Heart left ventricle (tissue), 16 donors: ENCODE measurements at places on chromosomes 3 and 15. TPM values are rescaled to one million over a fixed set of nuclear protein-coding genes. Genes with fewer than 3 reads are reported as not detected.

GRCh38 chr15:77858792-77859490, 218.6 kb downstream of the TBC1D2B start:
- no peak for DNase-seq

- no peak for DNase-seq
These were observed 289.7 kb upstream of the TPRG1 start for GRCh38 chr3:188881954-188882641.

DNA sequence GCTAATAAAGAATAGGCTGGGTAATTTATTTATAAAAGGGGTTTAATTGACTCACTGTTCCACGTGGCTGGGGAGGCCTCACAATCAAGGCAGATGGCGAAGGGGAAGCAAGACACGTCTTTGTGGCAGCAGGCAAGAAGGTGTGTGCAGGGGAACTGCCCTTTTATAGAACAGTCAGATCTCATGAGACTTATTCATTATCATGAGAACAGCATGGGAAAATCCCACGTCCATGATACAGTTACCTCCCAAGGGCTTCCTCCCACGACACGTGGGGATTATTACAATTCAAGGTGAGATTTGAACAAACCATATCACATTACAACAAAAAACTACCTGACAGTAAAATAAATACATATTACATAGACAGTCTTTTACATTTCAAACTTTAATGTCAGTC, 414.9 kb downstream of the NAALADL2 start:
- DNase-seq = no peak

- no peak for DNase-seq
These were observed 17.3 kb upstream of the IL12A start for GRCh38 chr3:159971311-159971710.

GRCh38 chr3:14422016-14422963, 19.9 kb downstream of the SLC6A6 start:
- DNase-seq = no peak

- DNase-seq = no peak
These were observed 3.3 kb upstream of the CNTN3 start for GRCh38 chr3:74617776-74618175.

- no peak for DNase-seq
These were observed 10.5 kb downstream of the MYRIP start for GRCh38 chr3:39819899-39820298.

- no peak for DNase-seq
These were observed 9.8 kb upstream of the TXNRD3 start for GRCh38 chr3:126664591-126665214.

GRCh38 chr15:39362821-39363561, 217.9 kb upstream of the THBS1 start:
- DNase-seq = no peak

- DNase-seq = no peak
These were observed 72.1 kb upstream of the RARB start for GRCh38 chr3:25355998-25356397.

GRCh38 chr3:27888562-27888961, 166.4 kb upstream of the EOMES start:
- DNase-seq = no peak

DNA sequence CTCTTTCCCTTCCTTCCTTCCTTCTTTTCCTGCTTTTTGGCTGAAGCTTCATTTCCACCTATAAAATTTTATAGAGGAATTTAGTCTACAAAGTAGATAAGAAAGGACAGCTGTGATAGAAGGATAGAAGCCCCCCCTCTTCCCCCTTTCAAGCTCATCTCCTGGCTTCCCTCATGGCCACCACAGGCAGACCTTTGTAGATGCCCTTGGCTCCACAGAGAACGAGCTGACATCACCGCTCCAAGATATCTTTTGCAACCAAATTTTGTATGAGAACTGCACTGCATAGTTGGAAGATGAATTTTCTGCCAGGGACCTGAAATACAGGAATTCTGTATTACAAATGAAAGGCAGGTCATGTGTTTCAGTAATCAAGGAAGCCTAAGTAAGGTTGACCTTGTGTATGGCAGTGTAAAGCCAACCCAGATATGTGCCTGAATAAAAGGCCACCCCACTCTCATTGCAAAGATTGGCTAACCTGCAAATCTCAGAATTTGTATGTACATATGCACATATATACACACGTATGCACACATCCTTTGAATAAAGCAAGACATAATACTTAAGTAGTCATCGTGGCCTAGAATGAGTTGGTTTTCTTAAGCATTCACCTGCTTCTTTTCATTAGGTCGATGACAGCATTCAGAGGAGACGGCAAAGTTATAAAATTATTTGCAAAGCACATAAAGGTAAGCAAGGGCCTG, 57.1 kb upstream of the FILIP1L start:
- no peak for DNase-seq

GRCh38 chr15:47727676-47728075, 10.4 kb downstream of the SEMA6D start:
- DNase-seq = no peak

GRCh38 chr3:4645468-4645867, 152.3 kb downstream of the ITPR1 start:
- DNase-seq = no peak

GRCh38 chr3:8764528-8764927, 4.9 kb downstream of the OXTR start:
- no peak for DNase-seq

GRCh38 chr15:38860253-38860652, 295.6 kb upstream of the RASGRP1 start:
- no peak for DNase-seq

GRCh38 chr3:183583331-183584245, 28.1 kb upstream of the KLHL6 start:
- no peak for DNase-seq

- DNase-seq = no peak
These were observed 92.4 kb upstream of the WNT5A start for GRCh38 chr3:55579496-55579895.

DNA sequence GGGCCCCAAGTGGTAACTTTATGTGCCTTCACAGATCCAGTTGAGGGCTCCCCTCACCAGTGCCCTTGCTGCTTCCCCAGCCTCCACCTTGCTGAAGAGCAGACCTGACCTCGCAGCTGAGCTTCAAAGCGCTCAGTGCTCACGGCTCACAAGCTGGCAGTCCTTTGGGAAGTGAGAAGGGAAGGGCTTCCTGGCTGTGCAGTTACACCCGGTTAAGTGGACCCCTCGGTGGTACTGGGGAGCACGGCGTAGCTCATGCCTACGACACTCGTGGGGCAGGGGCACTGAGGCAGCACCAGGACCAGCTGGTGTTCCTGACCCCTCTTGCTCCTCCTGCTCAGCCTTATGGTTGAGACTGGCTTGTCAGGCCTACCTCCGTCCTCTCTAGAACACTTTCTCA, 629.0 kb upstream of the TBL1XR1 start:
- no peak for DNase-seq

GRCh38 chr3:171193693-171194092, 167.2 kb upstream of the SLC2A2 start:
- no peak for DNase-seq

DNA sequence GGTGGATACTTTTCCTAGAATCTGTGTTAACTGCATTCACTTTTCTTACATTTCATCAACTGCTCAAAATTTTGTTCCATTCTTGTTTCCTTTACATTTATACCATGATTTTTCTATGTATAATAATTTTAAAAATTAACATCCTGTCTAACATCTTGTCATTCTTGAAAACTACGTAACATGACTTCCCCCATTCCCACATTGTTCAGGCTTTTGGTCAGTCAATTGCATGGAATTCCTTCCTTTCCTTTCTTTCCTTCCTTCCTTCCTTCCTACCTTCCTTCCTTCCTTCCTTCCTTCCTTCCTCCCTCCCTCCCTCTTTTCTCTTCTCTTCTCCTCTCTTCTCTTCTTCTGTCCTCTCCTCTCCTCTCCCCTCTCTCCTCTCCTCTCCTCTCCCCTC, 220.7 kb upstream of the TP63 start:
- DNase-seq = no peak

GRCh38 chr3:12983319-12983718, 89.9 kb downstream of the IQSEC1 start:
- no peak for DNase-seq

- DNase-seq = no peak
These were observed 434.0 kb downstream of the EPHB1 start for GRCh38 chr3:135229018-135229495.

DNA sequence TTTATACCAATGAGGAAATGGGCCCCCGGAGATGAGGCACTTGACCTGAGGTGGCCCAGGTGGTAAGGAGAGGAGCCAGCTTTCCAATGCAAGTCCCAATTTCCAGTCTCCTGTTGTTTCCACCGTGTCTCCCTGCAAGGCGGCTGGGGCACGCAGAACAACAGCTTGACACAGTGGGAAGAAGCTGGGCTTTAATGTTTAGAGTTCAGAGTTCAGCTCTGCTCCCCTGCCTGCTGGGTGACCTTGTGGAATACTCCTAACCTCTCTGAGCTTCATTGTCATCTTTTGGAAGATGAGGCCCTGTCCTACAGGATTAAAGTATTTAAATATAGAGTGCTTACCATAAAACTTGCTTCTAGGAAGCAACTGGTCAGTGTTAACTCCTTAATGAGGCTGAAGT, 80.3 kb downstream of the SMAD3 start:
- no peak for DNase-seq

DNA sequence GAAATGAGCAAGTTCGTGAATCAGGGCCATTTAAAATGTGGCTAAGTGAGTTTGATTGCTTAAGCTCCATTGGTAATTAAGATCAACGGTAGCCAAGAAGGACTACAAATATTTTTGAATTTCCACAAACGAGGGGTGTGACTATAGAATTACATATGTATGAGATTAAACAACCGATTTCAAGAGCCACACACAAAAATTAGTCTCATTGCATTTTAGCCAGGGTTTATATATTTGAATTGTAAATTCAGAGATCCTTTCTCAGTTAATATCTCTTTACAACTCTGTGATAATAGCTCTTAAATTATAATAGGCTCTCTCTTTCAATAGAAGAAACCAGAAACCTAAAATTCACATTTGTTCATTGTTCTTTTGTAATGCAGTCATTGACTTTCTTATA, 325.6 kb upstream of the ICE2 start:
- DNase-seq = no peak

- no peak for DNase-seq
These were observed 189.7 kb upstream of the CBLB start for GRCh38 chr3:106058475-106058874.

- no peak for DNase-seq
These were observed 148.4 kb downstream of the B3GALNT1 start for GRCh38 chr3:160956785-160957184.

IGF1R gene
- total RNA-seq = 31.3 TPM

PLS1 gene
- total RNA-seq = 3.7 TPM

PPIB gene
- total RNA-seq = 134 TPM

CPNE9 gene
- total RNA-seq = not detected

CEMIP gene
- 0.04 TPM for total RNA-seq

C3orf85 gene
- total RNA-seq = not detected

NEK11 gene
- total RNA-seq = 2.1 TPM

NR1I2 gene
- total RNA-seq = 0.23 TPM

SV2B gene
- 12.5 TPM for total RNA-seq

FBXO40 gene
- 192 TPM for total RNA-seq
